ENCODE measurements at places on chromosomes 4 and X.

- no peak for DNase-seq
Measured at GRCh38 chrX:149610511-149610910, 15.4 kb upstream of the HSFX2 start.

- peak; percentile 4 for DNase-seq
Measured at GRCh38 chr4:6208416-6208815, 8.1 kb upstream of the JAKMIP1 start.

DNA sequence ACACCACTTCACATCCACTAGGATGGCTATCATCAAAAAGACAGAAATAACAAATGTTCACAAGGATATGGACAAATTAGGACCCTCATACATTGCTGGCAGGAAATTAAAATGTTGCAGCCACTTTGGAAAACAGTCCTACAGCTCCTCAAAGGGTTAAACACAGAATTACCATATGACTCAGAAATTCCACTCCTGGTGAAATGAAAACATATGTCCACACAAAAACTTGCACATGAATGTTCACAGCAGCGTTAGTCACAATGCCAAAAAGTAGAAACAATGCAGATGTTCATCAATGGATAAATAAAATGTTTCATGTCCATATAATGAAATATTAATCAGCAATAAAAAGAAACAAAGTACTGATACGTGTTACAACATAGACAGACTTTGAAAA lies 15.1 kb downstream of the S100G start:
- no peak for DNase-seq

- no peak for DNase-seq
Measured at GRCh38 chrX:112832481-112833095, 8.0 kb downstream of the AMOT start.

- DNase-seq, result no peak
Measured at GRCh38 chr4:29711226-29711625, 1008.9 kb upstream of the PCDH7 start.

DNA sequence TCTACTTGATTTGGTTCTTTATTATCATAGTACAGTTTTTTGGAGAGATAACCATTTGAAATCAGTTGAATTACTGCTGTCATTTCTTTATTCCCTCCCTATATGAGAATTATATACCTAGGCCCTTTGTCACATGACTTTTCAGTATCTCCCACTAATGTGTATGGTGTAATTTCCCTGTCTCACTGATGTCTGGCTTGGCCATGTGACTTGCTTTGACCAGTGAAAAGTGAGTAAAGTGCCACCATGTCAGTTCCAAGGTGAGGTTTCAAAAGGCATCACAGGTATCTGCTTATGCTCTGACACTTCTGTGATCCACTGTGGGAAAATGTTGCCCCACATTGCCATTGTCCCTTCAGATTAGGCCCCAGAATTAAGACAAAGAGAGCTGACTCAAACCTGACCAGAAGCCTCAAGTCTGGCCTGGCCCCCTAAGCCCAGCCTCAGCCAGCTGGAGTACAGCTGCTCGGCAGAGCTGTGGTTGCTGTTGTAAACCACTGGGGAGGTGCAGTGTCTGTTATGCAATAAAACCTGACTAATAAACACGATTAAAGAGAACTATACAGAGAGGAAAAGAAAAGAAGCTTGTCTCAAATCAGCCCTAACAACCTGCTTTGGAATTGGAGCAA lies 27.5 kb downstream of the SETD7 start:
- DNase-seq, result peak; percentile 78

Data from sciatic nerve (tissue), 2 donors.